ENCODE measurements at places on chromosomes 2 and 18.

GRCh38 chr18:51417643-51418483 is 220.4 kb upstream of the MEX3C start:
- DNase-seq = no peak

DNA sequence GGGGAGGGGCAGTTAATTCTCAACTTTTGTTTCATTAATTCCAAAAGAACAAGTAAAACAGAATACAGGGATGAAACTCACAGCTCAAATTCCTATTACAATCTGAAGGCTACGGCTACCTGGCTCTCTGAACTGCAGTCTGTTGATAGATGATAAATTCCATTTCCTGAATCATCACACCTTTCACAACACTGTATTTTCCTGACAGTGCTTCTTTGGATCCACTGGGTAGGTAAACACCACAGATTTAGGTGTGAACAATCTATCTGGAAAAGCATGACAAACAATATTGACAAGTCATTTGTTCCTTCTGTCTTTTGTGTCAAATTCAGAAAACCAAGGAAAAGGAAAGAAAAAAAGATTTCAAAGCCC is 843.2 kb downstream of the LRRTM4 start:
- DNase-seq = no peak

- no peak for DNase-seq
Observed at GRCh38 chr2:12320991-12321641, 395.6 kb upstream of the TRIB2 start.

DNA sequence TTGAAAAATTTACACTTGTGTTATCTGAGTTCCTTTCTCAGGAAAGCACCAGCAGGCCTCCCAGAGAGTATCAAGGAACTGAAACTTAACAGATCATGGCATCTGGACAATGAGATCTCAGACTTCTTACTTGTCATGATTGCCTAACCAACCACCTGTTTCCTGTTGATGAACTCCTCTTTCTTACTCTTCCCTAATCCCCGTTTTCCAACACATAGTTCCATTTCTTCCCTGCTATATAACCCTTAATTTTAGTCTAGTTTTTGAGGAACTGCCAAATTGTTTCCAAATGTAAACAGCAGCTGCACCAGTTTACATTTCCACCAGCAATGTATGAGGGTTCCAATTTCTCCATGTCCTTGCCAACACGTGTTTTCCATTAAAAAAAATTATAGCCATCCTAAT is 6.1 kb upstream of the FAM171B start:
- DNase-seq = no peak

- DNase-seq = no peak
Observed at GRCh38 chr2:161033059-161033660, 127.1 kb upstream of the TANK start.

DNA sequence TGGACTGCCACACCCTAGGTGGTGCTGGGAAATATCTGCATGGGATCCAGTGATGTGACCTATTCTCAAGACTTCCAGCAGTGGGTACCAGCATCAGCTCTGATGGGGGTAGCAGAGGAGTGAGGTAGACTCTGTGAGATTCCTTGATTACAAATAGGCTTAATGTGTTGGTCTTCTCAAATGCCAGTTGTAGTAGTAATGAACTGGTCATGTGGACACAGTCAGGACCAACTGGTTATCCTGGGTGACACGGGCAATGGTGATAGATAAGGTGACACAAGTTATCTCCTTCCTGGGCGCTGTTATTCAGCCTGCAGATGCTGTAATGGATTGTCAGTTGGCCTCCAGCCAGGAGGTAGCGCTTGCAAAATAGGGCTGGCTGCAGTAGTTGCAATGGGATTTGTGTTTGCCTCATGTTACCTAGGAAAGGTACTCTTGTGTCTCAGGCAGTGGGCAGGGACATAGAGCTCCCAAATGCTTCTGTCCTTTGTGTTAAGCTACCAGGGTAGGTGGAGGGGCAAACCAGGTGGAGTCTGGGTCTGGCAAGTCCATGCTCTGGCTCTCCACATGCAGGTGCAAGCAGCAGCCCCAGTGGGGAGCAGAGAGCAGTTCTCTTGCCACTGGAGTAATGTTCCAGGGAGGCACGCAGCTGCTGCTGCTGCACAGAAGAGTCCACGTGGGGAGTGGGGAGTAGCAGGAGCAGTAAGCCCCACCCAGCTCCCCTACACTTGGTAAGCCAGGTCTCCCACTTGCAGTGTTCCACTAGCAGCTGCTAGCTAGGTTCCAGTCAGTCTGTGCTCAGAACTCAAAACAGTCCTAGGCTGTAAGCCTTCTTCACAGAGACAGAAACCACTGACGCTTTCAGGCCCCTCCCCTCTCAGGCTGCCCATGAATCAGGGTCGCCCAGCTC is 505.4 kb upstream of the DDX18 start:
- no peak for DNase-seq

GRCh38 chr18:5439986-5440696 is 103.7 kb downstream of the EPB41L3 start:
- DNase-seq = no peak

DNA sequence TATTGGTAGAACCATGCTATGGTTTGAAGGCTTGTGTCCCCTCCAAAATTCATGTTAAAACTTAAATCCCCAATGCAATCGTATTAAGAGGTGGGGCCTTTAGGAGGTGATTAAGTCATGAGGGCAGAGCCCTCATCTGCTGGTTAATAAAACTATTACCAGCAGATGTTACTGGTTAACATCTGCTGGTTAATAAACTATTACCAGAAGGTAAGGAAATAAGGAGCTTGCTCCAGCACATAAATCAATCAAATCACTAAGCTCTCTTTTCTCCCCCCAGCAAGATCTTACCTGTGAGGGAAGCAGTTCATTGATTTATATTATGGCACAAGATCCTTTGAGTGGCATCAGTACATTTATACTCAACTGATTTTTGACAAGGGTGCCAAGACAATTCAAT is 96.9 kb downstream of the AAK1 start:
- DNase-seq = no peak

DNA sequence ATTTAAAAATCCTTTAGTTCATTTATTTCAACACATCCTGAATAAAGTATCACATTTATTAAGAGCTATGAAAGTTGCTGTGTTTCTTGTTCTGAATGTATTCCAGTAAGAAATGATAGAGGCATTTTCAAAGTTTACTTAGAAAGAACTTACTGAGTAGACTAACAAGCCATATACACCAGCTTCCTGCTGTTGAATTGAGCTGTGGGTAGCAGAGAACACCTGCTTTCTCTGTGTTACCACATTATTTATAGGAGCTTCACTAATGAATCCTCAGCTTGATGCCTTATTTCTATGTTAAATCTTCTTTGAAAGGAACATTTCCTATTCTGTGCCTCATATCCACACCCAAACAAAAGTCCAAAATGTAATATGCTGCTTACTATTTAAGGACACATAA is 115.4 kb downstream of the CCDC141 start:
- DNase-seq = no peak

DNA sequence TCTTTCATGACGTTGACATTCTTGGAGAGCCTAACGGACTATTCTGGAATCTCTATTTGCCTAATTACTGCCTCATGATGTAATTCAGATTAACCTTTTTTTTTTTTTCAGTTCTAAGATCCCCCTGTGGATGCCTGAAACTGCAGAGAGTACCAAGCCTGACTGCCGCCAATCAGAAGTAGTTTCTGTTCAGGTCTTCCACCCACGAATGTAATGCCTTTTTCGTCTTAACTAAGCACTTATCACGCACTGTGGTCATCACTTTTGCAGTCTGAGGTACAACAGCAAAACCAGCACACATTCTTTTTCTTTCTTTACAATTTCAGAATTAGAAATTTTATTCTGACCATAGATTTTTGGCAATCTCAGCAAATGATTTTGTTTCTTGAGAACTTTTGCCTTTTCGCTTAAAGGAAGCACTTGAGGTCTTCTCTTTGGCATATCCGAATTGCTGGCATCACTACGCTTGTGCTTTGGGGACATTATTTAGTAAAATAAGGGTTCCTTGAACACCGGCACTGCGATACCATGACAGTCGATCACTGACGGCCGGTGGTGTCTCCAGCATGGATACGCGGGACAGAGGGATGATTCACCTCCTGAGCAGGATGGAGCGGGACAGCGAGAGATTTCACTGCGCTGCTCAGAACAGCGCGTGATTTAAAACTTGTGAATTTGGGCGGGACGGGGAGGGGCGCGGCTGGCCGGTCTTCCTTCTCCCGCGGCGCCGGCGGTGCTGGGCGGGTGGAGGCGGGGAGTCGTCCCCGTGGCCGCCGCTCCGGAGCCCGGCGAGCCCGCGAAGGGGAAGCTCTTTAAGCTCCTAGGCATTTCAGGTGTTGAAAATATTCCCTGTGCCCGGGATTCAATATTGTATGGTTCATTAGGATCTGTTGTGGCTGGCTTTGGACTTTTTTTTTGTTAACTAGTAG is 32.0 kb upstream of the GPR55 start:
- DNase-seq = no peak

GRCh38 chr2:240570531-240571313 is 2.4 kb downstream of the RNPEPL1 start:
- DNase-seq = no peak

DNA sequence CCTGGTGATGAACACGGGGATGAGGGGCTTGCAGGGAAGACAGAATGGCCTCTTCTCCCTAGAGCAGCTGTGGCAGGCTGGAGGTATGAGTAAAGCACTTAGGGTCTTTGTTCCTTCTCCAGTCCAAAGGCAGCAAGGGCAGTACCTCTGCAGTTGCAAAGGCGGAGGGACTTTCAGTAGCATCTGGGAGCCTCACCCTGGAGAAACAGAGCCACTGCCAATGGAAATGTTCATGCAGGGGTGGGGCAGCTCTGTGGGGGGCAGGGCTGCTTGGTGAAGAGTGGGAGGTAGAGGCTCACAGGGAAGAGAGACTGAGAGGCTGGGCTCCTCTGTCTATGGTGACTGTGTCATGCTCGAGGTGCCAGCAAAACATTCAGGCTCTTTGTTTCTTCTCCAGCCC is 344.1 kb upstream of the CHAC2 start:
- no peak for DNase-seq

GRCh38 chr2:114056294-114057143 is 166.6 kb downstream of the ACTR3 start:
- no peak for DNase-seq

DNA sequence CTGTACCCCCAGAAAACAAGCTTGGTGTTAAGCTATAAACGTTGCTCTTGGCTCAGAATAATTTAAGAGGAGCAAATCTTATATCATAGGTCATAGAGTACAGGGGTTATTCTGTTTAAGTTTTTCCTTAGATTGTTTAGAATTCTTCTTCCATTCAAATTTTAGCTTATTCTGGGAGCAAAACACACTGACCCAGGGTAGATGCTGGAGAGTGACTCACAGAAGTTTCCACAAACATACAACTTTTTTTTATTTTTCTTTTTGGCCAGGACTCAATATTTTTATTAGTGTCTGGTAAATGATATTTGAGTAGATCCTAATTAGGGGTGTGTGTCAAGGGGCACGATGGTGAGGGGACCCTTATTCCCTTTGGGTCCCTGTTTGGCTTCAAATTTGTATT is 71.5 kb upstream of the PSME4 start:
- no peak for DNase-seq

DNA sequence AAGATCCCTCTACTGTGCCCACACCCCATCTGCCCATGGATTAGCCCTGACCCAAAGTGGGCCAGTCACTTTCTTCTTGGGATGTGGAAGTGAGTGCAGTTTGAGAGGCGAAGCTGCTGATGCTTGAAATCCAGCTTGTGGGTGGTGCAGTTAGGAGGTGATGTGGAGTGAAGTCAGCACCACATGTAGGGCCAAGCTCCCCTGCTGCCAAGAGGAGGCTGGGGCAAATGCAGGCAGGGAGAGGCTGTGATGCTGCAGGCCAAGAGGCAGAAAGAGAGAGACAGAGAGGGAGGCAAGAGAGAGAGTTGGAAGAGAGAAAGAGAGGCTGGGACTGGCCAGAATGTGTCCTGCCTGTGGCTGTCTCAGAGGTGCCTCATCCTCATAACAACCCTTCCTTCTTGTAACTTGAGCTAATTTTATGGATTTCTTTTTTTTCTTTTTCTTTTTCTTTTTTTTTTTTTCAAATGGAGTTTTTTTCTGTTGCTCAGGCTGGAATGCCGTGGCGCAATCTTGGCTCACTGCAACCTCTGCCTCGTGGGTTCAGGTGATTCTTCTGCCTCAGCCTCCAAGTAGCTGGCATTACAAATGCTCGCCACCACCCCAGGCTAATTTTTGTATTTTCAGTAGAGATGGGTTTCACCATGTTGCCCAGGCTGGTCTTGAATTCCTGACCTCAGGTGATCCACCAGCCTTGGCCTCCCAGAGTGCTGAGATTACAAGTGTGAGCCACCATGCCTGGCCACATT is 35.3 kb upstream of the CAB39 start:
- no peak for DNase-seq

GRCh38 chr2:122323927-122324326 is 568.5 kb downstream of the TSN start:
- DNase-seq = no peak

DNA sequence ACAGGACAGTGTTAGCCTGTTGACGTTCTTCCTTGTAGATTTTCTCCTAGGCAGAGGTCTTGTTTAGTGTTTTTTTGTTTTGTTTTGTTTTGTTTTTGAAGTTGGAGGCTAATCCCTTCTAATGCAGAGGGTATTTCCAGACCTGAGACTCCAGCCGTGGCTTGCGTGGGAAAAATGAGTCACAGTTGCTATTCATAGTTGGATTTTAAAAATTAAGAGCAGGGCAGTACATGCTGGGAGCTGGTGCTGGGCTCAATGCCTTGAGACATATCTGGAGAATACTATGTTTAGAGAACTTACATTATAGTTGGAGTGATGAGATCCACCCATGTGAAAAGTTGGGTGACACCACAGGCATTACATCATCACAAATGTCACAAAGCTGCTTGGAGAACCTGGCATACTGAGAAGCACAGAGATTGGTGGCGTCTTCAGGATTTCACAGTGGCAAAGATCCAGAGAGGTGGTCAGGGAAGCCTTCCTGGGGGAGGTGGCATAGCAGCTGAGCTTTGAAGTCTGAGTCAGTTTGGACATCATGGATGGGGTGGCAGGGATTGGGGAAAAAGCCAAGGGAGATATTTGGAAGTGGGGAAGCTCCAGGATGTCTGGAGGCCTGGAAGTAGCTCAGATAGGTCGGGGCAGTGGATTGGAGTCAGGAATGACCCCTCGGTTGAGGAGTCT is 249.4 kb downstream of the LOXHD1 start:
- DNase-seq = no peak

Data from cortex of kidney (tissue), 1 donor.